ENCODE measurements at places on chromosomes 4 and X.

- DNase-seq = no peak
Measured at GRCh38 chr4:158728236-158728635, 5.0 kb upstream of the PPID start.

DNA sequence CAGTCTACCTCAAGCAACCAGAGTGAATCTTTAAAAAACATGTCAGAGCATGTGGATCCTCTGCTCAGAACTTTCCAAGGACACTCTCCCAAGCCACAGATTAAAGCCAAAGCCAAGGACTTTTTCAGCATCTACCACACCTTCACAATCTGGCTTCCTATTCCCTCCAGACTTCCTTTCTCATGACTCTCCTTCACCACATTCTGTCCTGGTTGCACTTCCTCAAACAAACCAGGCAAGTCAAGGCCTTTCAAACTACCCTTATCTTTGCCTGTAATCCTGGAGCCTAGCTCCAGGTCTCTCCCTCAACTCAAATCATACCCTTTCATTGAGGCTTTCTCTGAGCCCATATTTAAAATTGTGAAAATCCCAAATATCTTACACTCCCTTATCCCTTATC is 191.6 kb upstream of the GALNTL6 start:
- no peak for DNase-seq

GRCh38 chr4:17512973-17513665 is 1.2 kb upstream of the QDPR start:
- no peak for DNase-seq

- no peak for DNase-seq
Measured at GRCh38 chrX:93169771-93170170, 503.6 kb downstream of the NAP1L3 start.

DNA sequence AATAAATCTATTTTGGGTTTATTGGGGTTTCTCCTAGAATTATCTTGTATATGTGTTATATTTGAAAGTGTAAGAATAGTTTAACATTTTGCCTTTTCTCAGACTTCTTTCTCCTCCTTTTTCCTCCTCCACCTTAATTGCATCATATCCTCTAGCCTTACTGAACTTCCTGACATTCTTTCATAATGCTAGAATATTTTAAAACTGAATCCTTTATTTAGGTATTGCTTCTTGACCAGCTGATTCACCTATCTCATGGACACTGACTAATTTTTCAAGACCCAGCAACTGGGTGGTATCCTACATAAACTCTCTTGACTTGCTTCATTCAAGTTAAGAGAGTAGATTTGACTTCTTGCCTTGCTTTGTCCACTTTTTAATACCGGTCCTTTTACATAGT is 1508.9 kb downstream of the STIM2 start:
- no peak for DNase-seq

DNA sequence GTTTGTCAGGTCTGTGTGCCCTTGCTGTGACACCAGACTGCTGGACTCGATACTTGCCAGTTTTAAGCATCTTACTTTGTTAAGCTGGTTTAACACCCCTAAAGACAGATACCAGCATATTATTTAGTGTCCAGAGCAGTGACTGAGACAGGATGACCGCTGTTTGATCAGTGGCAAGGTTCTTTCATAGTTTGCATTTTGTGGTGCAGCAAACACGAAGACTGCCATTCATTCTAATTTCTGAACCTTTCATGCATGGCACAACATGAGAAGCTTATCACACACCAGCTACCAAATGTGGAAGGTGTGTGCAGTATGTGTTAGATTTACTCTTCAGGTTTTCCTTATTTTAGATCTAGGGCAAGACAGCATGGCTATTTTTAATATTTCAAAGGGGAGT is 28.2 kb downstream of the JADE1 start:
- DNase-seq = no peak

GRCh38 chrX:69307756-69308155 is 142.5 kb upstream of the PJA1 start:
- no peak for DNase-seq

DNA sequence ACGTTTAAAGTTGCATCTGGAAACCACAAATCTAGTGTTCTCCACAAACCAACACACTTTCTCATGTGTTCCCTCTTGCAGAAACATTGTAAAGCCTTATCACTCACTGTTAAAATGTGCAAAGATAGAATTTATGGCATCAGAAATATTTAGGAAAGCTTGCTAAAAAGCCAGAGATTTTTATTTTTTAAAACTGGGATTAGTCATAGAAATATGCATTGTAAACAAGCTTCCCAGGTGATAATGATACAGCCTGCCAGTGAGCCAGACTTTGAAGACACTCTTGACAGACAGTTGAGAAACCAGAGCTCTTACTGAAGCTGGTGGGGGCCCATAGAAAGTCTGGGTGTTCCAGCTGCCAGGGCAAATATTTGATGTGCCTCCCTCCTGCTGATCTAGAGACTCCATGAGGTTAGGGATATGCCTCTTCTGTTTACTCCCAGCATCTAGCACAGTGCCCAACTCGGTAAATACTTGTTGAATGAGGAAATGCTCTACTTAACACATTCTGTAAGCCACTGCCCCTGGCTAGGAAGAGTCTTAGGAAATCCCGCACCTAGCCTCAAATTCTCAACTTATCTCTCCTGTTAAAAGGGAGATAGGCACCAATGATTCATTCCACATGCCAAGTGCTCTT is 179.0 kb upstream of the RASGEF1B start:
- no peak for DNase-seq

DNA sequence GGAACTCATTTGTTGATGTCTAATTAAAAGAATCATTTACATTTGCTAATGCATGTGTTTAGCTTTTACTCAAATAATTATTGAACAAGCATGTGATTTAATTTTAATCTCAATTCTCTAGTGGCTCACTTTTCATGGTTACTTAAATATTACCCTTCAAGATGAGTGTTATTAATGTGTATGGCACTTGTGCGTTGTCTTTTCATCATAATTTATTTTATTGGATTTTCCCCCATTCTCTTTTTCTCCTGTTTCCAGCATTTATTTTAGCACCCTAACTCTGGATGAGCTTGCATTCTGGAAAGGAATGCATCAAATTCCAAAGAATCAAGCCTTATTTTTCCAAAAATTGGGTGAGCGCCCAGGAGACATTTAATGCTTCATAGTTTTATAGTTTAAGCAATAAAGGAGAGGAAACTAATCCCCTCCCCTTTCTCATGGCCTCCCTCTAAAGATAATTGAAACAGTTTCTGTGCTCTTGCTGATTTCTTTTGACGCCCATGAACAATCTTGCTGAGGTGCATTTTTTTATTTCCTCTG is 191.1 kb upstream of the FAT4 start:
- no peak for DNase-seq

DNA sequence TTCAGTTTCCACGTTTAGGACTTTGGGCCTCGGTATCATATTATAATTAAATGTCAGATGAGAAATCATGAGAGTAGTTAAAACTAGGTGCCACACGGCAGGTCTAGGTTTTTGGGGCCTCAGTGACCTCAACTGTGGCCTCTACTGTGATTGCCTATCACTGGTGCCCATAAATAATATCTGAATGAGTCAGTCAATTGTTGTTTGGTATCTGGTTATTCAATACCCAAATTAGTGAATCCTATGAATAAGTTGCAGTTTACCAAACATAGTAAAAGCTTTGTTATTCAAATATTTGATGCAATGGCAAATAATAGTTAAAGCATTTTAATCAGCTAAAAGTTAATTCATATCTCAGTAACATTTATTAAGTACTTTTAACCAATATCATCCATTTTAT is 188.8 kb downstream of the PPP3CA start:
- DNase-seq = no peak

All from non-pigmented ciliary epithelial cell (primary cell).